Activated naive CD4-positive, alpha-beta T cell (primary cell): ENCODE measurements at places on chromosomes 1 and 21.

- no peak for DNase-seq
Observed at GRCh38 chr1:58727364-58727763, 27.5 kb upstream of the MYSM1 start.

DNA sequence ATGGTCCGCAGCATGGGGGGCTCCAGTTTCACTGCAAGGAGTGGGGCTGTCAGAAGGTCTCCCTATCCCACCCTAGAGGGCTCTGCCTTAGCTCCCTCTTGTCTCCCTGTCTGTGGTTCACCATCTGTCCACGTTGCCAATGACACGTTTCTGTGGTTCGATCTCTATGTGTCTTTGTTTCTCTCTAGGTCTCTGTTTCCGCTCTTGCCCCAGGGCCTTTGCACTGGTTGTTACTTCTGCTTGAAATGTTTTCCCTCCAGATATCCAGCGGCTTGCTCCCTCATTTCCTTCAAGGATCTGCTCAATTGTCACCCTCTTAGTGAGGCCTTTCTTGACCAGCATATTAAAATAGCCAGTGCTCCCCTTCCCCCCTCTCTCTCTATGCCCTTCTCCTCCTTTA is 8.5 kb upstream of the MRPS15 start:
- no peak for DNase-seq

DNA sequence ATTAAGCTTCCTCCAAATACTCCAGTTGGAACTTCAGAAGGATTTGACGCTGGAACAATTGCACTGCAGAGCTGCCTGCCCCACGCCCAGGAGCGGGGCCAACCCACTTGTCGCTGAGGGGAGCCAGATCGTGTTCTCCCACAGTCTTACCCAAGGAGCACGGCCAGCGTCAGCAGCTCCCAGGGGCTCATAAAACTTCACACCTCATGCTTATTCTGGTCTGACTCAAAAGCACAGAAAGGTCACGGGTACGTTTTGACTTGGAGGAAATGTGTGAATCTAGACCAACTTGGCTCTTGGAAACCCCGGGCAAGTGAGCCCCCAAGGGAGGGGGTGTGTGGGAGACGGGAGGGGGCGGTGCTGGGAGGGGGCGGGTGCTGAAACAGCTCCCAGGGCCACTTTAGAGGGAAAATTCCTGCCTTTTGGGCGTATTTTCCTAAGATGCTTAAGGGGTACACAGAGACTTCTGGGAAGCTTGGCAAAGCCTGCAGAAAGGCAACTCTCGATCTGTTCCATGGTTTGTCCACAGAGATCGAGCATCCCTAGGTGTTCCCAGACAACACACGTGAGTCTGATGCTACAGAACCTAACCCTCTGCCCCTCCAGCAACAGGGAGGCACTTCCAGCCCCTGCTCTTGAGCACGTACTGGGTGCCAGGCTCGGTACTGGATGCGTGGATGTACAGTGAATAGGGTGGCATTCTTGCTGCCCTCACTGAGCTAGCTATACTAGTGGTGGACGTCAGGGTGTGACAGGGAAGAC is 98.9 kb downstream of the DHRS3 start:
- no peak for DNase-seq

DNA sequence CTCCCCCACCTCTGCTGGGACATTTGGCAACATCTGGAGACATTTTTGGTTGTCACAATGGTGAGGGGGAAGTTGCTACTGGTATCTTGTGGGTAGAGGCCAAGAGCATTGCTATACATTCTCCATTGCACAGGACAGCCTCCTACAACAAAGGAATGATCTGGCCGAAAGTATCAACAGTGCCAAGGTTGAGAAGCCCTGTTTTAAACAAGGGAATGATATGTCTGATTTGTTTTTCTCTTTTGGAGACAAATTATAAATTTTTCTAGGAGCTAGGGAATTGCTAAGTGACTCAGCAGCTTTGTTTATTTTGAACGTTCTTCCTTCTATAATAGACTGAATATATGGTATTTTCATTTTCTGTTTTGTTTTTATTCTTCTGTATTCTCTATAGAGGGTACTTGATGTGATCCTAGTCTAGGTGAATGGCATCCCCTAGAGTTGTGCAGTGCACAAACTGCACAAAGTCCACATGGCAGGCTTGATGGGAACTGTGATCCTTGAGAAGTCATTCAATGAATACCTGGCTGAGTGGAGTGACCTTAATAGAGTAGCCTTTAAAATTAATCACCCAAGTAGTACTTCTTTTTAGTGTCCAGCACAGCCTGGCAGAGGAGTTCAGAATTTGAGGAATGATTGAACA is 288.6 kb upstream of the USP24 start:
- no peak for DNase-seq

GRCh38 chr1:227780101-227781044 is 35.1 kb upstream of the PRSS38 start:
- DNase-seq, result no peak

- no peak for DNase-seq
Observed at GRCh38 chr1:225559326-225559725, 93.6 kb downstream of the ENAH start.

DNA sequence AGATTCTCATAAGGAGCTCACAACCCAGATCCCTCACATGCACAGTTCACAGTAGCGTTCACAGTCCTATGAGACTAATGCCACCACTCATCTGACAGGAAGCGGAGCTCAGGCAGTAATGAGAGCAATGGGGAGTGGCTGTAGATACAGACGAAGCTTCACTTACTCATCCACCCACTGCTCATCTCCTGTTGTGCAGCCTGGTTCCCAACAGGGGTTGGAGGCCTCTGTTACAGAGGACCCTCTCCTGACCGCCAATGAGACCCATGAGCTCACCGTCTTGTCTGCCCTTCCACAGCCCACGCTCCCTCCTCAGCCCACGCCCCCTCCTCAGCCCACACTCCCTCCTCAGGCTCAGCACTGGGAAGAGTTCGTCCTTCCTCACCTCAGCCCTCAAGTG is 39.6 kb downstream of the RSPH1 start:
- no peak for DNase-seq

DNA sequence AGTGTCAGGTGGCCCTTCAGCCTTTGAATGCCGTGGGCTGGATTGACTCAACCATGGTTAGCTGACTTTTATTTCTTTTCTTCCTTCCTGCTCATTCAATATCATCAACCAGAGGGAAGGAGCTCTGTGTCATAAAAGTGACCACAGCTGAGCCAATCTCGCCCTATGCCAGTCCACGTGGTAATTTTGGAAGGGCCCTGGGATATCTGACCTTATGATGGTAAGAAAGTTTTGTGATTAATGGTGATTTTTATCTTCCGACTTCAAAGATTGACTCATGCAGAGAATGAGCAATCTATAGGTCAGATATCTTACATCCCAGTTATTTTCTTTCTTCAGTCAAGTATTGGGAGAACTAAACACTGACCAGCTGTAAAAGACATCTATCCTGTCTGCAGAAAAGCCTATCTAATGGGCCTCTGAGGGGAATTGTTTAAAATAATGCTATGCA is 170.3 kb downstream of the ZC3H11B start:
- no peak for DNase-seq

DNA sequence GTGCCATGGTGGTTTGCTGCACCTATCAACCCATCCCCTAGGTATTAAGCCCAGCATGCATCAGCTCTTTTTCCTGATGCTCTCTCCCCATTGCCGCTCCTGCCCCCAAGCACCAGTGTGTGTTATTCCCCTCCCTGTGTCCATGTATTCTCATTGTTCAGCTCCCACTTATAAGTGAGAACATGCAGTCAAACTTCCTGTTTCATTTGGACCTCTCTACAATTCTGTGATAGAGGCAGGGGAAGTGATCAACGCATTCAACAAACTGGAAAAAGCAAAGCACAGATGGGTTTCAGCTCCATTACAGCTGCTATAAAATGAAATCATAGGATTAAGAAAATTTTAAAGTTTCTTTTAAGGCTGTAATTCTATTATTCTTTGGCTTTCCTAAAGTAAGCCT is 23.3 kb upstream of the CD55 start:
- no peak for DNase-seq

GRCh38 chr1:115531631-115532264 is 110.0 kb upstream of the VANGL1 start:
- no peak for DNase-seq

DNA sequence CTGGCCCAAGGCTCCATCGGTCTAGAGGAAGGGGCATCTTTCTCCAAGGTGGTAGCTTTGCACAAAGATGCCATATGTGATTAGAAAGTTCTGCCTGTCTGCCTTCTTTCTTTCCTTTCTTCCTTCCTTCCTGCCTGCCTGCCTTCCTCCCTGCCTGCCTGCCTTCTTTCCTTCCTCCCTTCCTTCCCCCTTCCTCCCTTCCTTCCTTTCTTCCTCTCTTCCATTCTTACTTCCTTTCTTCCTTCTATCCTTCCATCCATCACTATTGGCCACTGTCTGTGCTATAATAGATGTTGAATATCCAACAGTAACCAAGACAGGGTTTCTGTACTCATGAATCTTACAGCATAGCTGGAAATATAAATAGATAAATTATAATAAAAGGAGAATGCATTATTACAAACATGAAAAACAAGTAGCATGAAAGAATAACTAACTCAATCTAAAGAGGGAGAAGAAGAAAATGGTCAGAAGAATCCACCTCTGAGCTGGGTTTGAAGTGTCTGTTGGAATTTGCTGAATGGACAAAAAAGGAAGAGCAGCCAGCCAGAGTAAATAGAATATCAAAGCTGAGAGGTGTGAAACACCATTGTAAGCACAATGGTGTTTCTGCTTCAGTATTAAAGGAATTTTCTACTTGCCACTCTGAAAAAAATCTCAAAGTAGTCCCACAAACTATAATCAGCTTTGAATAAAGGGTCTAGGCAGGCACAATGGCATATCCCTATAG is 250.6 kb upstream of the NR5A2 start:
- DNase-seq, result no peak

DNA sequence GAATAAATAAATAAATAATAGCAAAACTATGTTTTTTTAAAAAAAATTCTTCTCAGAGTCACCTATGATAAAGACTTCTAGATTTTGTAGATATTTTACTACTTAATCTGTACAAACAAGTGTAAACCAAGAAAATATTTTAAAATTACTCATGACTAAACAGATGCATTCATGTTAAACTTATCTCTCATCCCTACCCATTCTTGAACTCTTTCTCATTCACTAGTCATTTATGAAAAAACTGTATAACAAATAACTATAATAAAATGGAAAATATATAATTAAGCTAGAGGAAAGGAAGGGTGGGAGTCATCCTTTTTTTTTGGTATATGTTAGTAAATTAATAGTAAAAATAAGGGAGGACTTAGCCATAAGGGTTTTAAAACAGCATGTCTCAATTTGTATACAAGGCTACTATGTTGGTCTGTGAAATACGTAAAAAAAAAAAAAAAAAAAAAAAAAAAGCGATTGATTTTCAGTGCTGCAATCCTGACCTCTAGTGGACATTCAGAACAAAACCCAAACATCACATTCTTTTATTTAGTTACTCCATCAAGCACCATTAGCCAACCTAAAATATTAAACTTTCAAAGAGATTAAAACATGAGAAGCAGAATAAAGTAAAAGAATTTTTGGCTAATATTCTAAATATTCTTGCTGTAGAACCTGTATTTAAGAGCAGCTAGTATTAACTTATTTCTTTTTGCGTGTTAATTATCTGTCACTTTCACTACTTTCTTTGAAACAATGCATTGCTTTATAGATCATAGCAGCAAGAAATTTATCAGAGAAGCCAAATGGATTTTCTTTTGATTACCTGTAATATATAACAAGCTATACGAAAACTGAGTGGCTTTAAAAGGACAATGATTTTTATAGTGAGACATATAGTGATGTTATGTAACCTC is 255.8 kb upstream of the CACYBP start:
- DNase-seq, result no peak

- no peak for DNase-seq
Observed at GRCh38 chr21:39077876-39078275, 105.4 kb downstream of the PSMG1 start.

GRCh38 chr1:5921671-5922070 is 70.6 kb downstream of the NPHP4 start:
- no peak for DNase-seq
